ENCODE measurements at places on chromosomes 4 and X. TPM values are rescaled to one million over a fixed set of nuclear protein-coding genes. Genes with fewer than 3 reads are reported as not detected.

GRCh38 chr4:139740531-139741041 is 75.0 kb downstream of the MGST2 start:
- no peak for DNase-seq

DNA sequence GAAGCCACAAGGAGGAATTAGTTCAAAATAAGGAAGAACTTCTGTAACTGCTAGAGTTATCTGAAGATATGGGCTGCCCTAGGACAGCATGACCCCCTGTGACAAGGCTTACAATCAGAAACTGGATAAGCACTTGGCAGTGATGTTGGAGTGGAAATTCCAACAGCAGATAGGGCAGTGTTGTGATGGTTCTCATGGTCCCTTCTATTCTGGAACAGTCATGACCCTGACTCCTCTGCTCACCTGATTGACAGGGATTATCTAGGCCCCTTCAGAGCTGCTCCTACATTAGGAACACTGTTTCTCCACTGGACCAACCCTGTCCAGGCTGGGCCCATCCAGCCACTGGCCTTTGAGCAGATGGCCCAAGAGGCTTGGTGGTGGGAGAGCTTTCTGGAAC is 17.9 kb downstream of the NALF2 start:
- no peak for DNase-seq

DNA sequence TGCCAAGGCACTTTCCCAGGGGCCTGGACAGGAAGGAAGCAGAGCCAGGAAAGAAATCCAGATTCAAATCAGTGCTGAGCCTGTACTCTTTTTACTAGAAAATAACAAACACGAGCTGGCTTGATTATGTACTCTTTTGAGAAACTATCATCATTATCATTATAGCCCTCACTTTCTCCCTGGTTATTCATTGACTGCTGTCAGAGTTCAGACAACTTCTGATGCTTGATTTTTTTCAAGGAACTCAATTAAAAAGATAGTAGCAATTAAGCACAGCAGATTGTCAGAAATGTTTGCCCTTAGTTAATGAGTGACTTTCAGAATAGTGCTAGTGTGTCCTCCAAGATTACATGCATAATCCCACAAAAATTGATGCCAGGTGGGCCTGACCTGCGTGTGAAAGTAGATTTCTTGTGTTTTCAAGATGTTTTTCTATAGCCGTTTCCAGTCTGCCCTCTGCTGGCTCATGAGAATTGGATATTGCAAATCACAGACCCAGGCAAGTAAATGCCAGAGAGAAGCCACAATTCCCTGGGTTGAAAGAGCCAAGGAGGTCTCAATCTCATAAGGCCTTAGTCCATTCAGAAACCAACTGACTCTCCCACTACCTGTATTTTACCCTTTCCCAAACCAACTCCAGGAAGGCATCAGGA is 14.3 kb upstream of the PNPLA4 start:
- DNase-seq = no peak

The BMP3 gene
- 8.8 TPM for total RNA-seq

The SLC7A11 gene
- 1.0 TPM for total RNA-seq

The PAGE1 gene
- total RNA-seq = not detected

DNA sequence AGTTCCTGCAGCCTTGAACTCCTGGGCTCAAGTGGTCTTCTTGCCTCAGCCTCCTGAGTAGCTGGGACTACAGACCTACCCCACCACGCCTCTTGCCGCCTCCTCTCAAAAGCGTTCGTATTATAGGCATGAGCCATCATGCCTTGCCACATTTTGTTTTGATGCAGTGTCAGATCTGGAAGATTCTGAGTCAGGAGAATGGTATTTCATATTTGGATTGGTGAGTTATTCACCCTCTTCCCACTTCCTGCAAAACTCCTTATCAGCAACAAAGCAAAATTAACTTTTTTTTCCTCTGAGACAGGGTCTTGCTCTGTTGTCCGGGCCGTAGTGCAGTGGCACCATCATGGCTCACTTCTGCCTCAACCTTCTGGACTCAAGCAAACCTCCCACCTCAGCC is 29.6 kb downstream of the REST start:
- no peak for DNase-seq

The XAGE1A gene
- total RNA-seq = not detected

DNA sequence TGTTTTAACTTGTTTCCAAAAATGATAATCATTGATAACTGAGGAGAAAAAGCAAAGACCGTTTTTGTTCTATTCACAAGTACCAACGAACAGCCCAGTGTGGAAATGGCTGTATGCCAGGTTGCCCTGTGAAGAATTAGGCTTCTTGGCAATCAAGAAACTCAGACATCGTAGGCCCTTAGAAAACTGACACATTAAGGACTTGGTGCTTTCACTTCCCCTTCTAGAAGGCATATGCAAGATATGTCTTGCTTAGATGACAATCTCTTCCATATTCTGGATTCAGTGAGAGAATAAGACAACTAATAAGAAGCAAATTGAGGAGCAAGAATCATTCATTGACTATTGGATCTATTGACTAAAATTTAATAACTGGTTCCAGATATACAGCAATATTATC is 56.6 kb downstream of the ANAPC10 start:
- DNase-seq = no peak

- no peak for DNase-seq
Observed at GRCh38 chrX:40188573-40189417, 91.0 kb upstream of the BCOR start.

The HHIP gene
- 37.7 TPM for total RNA-seq
